Naive thymus-derived CD8-positive, alpha-beta T cell (primary cell): ENCODE measurements at places on chromosomes 11 and 22.

DNA sequence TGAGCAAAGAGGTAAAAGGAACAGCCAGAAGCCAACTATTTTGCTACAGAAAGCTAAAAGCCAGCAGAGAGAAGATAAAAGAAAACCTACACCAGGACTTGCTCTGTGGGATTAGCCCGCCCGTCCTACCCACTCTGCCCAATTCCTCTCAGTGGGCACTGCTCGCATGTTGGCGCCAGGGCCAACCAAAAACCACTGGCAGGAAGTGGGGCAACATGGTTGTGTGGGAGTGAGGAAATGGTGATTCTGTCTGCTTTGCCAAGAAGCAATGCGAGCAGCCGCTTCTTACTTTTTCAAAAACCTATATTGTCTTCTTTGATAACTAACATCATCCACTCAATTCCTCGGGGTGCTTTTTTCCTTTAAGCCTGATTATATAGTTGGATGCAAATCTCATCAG is 14.2 kb upstream of the APOA1 start:
- DNase-seq: peak; percentile 53
- peak overlapping the region; percentile 87 for H3K4me3 ChIP-seq
- H3K36me3 ChIP-seq: peaks cover 27% of the 10 kb centered on the region
- H3K4me1 ChIP-seq: peaks cover 70% of the 10 kb centered on the region
- peak overlapping the region; percentile 89 for H3K27ac ChIP-seq

DNA sequence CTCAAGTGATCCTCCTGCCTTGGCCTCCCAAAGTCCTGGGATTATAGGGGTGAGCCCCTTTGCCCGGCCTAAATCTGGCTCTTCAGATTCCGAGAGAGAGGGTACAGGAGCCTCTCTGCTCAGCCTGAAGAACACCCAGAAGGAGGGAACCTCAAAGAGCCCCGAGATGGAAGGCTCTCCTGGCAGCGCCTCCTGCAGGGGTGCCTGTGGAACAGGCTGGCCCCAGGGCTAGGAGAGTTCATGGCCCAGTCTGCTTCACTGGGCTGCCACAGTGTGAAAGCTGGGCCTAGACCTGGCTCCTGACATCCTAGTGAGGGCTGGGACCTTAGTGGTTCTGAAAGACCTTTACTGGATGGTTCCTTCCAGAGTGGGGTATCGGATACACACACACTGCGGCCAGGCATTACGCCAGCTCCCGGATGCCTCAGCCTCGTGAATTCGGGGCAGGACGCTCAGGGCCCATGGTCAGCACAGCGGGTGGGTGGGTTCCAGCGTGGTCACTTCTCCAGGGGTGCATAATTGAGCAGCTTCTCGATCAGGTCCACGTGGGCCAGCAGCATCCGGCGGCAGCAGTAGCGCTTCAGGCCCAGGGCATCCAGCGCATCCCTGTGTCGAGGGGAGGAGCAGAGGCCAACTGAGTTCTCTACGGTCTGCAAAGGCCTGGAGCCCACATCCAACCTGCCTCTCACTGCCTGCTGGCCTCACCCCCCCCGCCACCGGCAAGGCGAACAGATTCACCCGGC is 2.3 kb downstream of the POLR2L start:
- H3K4me1 ChIP-seq: peaks cover 41% of the 10 kb centered on the region
- H3K4me3 ChIP-seq: peak overlapping the region; percentile 48
- no peaks in the 10 kb centered on the region for H3K36me3 ChIP-seq
- no peaks in the 10 kb centered on the region for H3K27me3 ChIP-seq
- DNase-seq: no peak

- H3K27me3 ChIP-seq: peaks cover 5% of the 10 kb centered on the region
- no peak overlapping the region for H3K27ac ChIP-seq
- peaks cover 20% of the 10 kb centered on the region for H3K4me1 ChIP-seq
Observed at GRCh38 chr11:2934611-2935239, 5.5 kb upstream of the PHLDA2 start.

- H3K27me3 ChIP-seq: peaks cover 5% of the 10 kb centered on the region
- no peak overlapping the region for H3K27ac ChIP-seq
- H3K4me1 ChIP-seq: peaks cover 18% of the 10 kb centered on the region
- no peak overlapping the region for H3K4me3 ChIP-seq
- no peaks in the 10 kb centered on the region for H3K36me3 ChIP-seq
Observed at GRCh38 chr22:39434243-39434653, 22.6 kb upstream of the MGAT3 start.

GRCh38 chr22:32574411-32574810 is 99.8 kb downstream of the FBXO7 start:
- DNase-seq: peak; percentile 9
- H3K27ac ChIP-seq: peak overlapping the region; percentile 35
- H3K27me3 ChIP-seq: peaks cover 12% of the 10 kb centered on the region
- H3K4me1 ChIP-seq: peaks cover 3% of the 10 kb centered on the region
